CD4-positive, CD25-positive, alpha-beta regulatory T cell (primary cell): ENCODE measurements at places on chromosomes 2 and 18.

GRCh38 chr18:8942021-8942908 lies 160.2 kb upstream of the NDUFV2 start:
- no peak for DNase-seq

DNA sequence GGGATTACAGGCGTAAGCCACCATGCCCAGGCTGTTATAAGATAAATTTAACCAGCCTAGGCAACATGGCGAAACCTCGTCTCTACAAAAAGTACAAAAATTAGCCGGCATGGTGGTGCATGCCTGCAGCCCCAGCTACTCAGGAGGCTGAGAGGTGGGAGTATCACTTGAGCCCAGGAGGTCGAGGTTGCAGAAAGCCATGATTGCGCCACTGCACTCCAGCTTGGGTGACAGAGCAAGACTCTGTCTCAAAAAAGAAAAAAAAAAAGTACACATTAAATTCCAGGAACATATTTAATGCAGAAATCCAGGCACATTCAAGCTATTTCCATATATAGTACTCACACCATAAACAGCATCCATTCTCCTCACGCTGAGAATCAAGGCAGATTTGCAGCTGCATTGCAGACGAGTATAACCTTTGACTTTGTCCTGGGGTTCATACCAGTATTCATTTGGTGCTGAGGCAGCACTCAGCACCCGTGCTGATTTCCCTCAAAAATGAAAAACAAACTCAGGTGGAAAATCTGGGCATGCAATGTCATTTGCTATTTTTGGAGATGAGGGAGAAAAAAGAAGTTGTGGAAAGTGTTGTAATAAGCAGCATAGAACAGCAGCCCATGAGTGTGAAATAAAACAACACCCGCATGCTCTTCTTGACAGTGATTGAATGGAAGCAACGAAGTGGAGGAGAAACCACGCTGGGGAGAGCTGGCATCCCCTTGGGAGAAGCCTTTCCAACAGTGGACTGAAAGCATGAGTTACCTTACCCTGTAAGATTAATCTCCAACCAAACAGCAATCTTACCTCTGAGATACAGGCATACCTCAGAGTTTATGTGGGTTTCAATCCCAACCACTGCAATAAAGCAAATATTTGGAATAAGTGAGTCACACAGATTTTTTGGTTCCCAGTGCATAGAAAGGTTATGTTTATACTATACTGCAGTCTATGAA lies 46.8 kb upstream of the ANXA4 start:
- no peak for DNase-seq

GRCh38 chr2:139778732-139779131 lies 998.5 kb upstream of the NXPH2 start:
- no peak for DNase-seq

DNA sequence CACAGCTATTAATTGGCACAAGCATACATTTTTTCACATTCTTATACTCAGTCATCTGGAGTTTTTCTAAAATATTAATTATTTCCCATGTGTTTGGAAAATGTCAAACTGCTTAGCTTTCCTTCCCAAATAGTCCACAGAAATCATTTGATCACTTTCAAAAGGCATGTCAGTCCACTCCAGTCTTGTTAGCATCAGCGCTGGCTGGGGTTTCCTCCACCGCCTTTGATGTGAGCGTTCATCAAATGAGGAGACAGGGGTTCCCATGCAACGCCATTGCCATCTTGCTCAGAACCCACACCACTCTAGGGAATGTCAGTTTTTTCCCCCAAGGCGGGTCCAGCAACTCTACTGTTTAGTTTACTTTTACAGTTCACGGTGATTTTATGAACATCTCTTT lies 13.1 kb upstream of the RAX start:
- no peak for DNase-seq

- no peak for DNase-seq
These were observed 189.4 kb upstream of the GLI2 start for GRCh38 chr2:120546048-120546864.

DNA sequence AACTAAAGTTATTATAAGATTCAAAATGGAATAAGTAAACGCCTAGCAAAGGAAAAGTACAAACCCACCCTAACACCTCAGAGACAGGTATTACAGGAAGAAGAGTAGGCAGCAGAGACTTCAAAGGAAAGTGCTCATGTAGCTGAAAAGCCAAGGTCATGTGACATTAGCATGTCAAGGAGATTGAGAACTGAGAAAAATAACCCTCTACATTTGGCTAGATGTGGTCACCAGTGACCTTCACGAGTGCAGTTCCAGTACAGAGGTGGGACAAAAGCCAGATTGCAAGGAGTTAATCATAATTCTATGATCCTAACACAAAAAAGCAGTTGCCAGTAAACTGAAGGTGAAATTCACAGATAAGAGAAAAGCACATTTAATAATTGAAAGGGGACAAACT lies 252.7 kb downstream of the ZEB2 start:
- DNase-seq = no peak

- no peak for DNase-seq
These were observed 647.9 kb downstream of the PLCL1 start for GRCh38 chr2:198452327-198452726.

DNA sequence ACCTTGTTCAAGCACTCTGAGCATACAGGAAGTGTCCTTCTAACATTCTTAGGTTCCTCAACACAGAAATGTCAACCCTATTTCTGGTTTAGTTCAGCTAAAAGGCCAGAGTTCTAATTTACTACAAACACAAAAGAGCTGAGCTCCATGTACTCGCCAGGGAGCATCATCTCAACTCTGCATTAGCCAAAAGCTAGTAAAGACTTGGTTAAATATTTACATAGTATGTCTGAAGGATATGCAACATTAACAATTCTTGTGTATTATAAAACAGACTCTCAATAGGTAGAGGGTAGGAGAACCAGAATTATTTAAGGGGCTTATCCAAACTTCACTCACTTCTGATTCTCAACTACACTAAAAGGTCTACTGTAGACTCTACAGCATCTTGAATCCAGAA lies 154.6 kb downstream of the THADA start:
- DNase-seq = no peak

- DNase-seq = no peak
These were observed 10.7 kb downstream of the PIK3C3 start for GRCh38 chr18:41965634-41966255.

DNA sequence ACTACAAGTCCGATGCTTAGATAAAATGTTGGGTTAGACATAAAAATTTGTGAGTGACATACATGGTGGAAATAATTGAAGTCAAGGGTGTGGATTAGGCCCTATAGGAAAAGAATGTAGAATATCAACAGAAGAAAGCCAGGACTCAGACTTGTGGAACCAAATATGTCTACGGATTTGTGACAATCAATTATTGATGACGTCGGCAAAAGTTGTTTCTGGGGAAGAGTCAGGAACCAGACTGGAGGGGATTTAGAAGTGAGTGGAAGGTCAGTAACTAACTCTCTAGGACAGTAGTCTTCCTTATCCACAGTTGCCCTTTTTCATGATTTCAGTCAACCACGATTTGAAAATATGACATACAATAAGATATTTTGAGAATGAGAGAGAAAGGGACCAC lies 130.9 kb upstream of the TANK start:
- DNase-seq = no peak

- DNase-seq = no peak
These were observed 43.2 kb downstream of the CLASP1 start for GRCh38 chr2:121605820-121606733.

GRCh38 chr2:85110991-85111560 lies 22.1 kb upstream of the TCF7L1 start:
- no peak for DNase-seq

DNA sequence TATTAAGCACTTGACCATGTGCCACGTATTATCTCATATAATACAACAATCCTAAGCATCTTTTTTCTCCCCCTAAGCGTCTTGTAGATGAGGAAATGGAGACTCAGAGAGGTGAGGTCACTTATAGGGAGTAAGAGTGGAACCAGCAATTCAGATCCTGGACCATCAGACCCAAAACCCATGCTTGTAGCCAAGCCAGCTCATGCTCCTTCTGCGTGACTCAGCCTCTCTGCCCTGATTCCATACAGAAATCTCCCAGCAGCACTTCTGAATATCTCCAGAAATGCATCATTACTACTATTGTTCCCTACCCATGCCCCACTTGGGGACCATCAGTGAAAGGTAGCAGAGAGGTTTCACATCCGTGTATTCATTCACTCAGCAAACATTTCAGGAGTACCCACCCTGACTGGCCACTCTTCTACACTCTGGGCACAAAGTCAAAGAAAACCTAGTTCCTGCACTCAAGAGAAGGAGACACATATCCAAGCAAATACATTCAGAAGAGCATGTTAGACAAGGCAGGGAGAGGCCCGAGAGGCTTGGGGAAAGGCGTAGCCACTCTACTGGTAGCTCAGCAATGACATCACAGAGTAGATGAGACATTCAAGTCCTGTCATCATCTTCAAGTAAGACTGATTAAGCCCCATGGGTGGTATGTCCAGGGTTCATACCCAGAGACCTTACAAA lies 141.9 kb downstream of the MTCL1 start:
- no peak for DNase-seq

- no peak for DNase-seq
These were observed 90.6 kb downstream of the MDH1 start for GRCh38 chr2:63679252-63679855.

GRCh38 chr2:232675381-232675780 lies 21.8 kb upstream of the GIGYF2 start:
- DNase-seq = no peak

DNA sequence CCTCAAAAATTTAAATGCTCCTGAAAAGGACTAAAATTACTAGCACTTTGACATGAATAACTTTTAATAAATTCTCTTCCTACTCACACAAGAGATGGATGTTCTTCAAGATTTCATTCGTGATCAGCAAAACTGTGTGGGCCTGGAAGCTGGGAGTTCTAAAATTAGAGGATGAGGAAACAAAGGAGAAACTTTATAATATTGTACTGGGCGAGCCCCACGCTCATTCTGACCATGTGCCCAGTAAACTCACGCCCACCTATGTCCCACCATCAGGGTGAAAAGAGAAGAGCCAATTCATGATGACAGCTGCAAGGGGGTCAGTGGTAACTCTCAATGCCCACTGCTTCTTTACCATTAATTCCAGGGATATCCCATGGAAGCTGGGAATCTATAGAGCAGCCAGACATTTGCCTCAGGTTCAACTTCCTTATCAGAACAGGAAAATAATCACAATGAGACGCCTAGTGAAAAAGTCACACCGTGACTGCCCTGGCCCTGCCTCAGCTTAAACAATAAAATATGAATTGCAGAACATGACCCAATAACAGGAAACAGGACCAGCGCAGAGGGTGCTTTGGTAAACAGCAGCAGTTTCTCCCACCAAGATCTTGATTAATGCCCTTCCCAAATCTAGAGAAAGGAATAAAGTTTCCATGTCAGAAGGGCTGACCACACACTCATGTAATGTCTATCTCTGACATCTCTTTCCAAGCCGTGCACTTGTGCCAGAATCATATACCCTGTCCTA lies 438.6 kb downstream of the TXNL1 start:
- no peak for DNase-seq

DNA sequence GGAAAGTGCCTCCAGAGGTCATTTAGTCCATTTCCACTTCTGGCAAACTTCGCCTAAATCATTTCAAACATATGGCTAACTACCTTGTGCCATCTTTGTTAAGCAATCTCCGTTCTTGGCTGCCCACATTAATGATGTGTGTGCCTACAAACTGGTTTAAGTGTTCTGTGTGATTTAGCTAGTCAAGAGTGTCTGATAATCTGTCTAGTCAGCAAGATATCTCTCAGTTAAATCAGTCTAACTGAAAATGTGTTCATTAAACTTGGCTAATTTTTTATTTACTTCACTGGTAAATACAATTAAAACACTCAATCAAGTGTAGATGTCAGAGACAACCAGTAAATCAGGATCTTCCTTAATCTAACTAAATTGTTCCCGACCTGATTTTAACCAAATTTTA lies 352.4 kb downstream of the ERBB4 start:
- no peak for DNase-seq

GRCh38 chr2:205702576-205702975 lies 20.3 kb downstream of the NRP2 start:
- DNase-seq = no peak

- no peak for DNase-seq
These were observed 73.6 kb upstream of the SALL3 start for GRCh38 chr18:78906066-78906465.

DNA sequence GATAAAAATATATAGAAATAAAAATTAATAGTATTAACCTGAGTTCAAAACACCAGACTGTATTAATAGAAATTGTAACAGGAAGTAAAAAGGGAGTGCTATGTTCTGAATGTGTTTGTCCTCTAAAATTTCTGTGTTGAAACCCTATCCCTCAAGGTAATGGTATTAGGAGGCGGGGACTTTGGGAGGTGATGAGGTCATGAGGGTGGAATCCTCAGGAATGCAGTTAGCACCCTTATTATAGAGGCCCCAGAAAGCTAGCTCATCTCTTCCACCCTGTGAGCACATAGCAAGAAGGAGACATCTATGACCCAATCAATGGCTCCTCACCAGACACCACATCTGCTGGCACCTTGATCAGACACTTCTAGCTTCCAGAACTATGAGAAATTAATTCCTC lies 124.5 kb downstream of the CMPK2 start:
- no peak for DNase-seq

GRCh38 chr18:37667836-37668235 lies 102.2 kb upstream of the CELF4 start:
- DNase-seq = no peak

GRCh38 chr2:129267559-129267958 lies 711.9 kb upstream of the RAB6C start:
- no peak for DNase-seq

DNA sequence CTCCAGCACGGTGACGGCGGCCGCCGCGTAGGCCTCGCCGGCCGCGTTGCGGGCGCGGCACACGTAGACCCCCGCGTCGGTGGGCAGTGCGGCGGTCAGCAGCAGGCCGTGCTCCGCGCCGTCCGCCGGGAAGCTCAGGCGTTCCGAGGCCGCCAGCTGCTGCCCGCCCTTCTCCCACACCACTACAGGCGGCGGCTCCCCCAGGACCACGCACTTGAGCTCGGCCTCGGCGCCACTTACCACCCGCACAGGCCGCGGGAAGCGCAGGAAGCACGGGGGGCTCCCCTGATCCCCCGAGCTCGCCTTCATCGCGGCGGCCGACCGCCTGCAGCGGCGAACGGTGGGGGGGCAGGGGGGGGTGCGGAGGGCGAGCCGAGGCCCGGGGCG lies 422 bp downstream of the OBSL1 start:
- no peak for DNase-seq

GRCh38 chr18:29616867-29617266 lies 1425.7 kb downstream of the DSC3 start:
- DNase-seq = no peak

- DNase-seq = no peak
These were observed 50.8 kb downstream of the FAM228A start for GRCh38 chr2:24225499-24226242.

DNA sequence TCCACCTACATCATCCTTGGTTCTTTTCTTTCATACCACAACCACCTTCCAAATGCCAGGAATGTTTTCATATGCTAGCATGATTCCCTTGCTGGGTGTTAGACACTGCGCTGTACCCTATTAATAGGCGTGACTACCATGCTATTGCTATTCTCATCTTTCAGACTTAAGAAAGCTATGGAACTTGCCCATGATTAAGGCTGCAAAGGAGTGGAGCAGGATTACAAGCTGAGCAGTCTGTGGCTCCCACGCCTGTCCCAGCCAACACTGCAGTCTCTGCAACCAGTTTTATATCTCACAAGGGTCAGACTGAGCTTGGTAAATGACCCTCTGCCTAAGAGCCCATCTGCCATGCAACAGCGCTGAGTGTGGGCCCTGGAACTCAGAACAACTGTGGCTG lies 285.7 kb upstream of the POU3F3 start:
- DNase-seq = no peak

GRCh38 chr2:121510857-121511256 lies 19.8 kb upstream of the RNU4ATAC start:
- DNase-seq = no peak
